Amygdala (tissue), 56 donors: ENCODE measurements at places on chromosomes 1 and 21.

DNA sequence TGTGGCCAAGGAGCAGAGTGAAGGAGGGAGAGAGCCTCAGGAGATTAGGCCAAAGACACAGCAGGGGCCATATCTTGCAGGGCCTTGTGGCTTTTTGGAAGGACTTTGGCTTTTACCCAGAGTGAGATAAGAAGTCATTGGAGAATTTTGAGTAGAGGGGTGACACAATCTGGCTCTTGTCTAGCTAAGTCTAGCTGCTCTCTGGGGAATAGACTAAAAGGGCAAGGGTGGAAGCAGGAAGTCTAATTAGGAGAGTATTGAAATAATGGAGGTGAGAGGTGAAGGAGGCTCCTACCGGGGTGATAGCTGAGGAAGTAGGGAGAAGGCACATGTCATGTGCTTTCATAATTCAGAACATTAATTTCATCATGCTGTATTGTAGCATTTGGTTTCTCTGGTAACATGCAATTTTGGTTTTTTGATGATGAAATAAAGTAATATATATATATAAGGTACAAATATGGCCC is 34.3 kb upstream of the KCNA3 start:
- DNase-seq, result no peak

GRCh38 chr1:207103892-207104373 is at the start of gene C4BPA:
C4BPA (plus strand) TSS chr1:207104233; CDS start chr1:207113026, 8,793 bp downstream.
- no peak for DNase-seq

DNA sequence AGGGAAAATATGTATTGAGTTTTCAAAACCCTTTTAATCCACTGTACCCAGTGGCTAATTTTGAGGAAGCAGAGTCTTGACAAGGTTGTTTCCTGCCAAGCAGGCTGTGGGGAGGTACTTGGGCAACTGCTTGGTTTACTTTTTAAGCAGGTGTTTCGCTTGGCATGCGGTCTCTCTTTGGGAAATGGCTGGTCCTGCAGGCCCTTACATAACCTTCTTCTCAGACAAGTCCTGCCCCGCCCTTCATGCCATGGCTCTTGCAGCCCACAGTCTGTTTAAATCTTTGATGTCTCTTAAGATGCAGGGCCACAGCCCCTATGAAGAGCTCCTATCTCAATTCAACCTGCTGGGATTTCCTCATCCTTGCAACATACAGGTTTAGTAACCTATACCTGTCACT is 36.0 kb upstream of the ABCD3 start:
- no peak for DNase-seq

DNA sequence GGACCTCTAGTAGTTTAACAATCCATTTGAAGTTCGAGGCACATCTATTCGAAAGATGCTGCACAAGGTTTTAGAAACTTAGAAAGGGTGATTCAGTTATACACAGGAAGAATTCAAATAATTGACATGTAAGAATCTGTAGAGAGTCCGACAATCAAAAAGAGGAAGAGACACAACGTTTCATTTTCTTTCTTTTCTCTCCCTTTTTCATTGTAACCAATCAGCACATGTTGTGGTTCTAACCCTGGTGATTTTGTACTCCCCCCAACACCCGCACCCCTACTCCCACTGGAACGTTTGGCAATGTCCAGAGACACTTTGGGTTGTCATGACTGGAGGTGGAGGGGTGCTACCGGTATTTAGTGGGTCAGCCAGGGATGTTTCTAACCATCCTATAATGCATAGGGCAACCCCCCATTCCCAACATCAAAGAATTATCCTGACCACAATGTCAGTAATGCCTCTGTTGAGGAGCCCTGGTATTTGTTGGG is 4.9 kb downstream of the TGFB2 start:
- DNase-seq, result no peak

DNA sequence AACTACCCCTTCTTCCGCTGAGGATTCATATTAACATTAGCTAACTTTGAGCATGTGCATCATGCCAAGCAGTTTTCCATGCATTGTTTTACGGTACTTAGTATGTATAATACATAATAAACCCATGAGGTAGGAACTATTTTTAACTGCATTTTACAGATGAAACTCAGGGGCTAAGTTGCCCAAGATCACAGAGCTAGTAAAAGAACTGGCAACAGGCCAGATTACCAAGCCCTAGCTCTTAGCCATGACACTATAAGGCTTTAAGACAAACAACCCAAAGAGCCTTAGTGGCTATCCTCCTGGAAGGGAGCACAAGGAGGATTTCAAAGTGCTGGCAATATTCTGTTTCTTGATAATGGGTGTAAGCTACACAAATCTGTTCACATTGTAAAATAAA is 6.1 kb downstream of the AK2 start:
- no peak for DNase-seq

- DNase-seq, result no peak
These were observed 5.2 kb downstream of the AK2 start for GRCh38 chr1:33031506-33031905.

DNA sequence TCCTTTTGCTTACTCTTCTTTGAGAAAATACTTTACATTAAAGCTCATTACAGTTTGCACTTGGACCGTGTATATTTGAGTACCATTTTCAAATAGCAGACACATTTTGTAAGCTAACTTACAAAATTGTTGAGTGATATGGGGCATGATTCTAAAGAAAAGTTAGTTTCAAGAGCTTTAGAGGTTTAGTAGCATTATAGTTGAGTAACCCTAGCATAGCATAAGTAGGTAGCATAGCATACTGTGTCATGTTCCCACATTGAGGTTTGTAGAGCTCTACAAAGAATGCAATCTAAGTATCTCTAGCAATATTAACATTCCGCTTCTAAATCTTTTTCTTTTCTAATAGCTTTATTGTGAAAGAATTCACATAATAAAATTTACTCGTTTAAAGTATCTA is 92.0 kb downstream of the ITSN1 start:
- no peak for DNase-seq

DNA sequence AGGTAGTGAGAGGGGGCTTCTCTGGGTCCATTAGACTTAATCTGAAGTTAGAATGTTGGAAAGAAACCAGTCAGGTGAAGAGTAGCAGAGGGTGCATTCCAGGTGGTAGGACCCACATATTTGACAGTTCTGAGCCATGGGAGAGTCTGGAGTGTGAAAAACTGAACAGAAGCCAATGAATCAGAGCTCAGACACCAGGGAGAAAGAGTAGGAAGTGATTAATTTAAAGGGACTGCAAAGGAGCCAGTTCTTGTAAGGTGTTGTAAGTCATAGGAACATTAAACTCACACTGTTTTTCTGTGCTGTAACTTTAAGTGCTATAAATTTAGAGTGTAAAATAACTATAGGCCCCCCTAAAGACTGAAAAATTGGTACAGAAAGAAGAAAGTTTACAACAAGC is 5.9 kb upstream of the DHX9 start:
- DNase-seq, result no peak

- DNase-seq, result no peak
These were observed 1.7 kb upstream of the KRTAP10-5 start for GRCh38 chr21:44582055-44582454.

GRCh38 chr1:64745986-64746940 is 1.4 kb downstream of the RAVER2 start:
- no peak for DNase-seq

- DNase-seq, result no peak
These were observed 82.5 kb upstream of the DPH5 start for GRCh38 chr1:101108111-101108500.

DNA sequence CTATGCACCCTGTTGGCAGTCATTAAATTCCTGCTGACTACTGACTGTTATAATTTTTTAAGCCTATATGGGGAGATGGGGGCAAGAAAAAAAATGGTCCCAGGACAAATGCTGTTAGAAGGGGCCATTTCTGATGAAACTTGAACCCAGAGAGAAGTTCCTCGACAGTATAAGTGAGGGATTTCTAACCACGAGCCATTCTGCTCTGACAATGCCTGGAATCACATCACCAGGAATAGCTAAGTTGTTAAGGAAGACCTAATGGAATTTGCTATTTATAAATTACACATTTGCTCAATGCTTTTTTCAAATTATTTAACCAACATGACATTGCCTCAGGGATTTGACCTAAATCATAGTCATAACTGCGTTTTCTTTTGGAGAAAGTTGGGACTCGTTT is 55.2 kb downstream of the LHX9 start:
- no peak for DNase-seq

GRCh38 chr1:234589854-234590620 is 19.9 kb downstream of the IRF2BP2 start:
- no peak for DNase-seq

DNA sequence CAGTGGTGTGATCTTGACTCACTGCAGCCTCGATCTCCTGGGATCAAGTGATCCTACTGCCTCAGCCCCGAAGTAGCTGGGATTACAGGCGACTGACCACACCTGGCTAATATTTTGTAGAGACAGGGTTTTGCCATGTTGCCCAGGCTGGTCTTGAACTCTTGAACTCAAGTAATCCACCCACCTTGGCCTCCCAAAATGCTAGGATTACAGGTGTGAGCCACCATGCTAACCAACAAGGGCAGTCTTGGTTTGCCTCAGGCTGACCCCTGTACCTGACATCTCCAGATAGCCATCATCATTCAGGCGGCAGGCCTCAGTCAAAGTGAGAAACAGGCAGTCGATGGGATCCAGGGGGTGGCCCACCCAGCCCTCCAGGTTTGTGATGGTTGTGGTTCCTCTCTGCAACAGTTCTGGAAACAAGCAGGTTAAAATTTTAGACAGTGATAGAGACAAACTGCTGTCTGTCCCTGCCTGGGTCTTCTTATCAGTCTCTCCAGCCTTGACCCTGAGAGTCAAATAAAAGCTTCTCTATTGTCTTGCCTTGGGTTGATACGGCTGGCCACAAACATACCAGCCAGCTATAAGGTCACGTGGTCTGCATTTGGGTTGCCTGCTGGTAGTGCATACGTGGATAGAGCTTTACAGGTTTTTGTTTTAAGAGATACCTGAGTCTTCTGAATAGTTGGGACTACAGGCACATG is 26.8 kb downstream of the UROD start:
- DNase-seq, result no peak

DNA sequence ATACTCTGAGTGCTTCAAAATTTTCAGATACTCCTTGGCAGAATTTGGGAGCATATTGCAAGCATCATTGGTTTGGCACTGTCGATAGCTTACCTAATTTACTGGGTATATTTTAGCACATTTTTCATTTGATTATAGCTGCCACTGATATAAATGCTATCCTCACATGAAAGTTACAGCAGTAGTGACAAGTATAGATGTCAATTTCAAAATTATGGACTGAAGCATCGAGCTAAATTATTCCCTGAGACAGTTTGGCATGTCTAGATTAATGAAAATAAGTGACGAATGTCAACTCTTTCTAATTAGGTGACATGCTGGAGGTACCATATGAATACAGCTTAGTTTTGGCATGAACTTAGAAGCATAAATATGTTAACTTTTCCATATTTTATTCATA is 83.1 kb downstream of the LRRC7 start:
- no peak for DNase-seq

GRCh38 chr1:4752059-4752458 is 97.7 kb downstream of the AJAP1 start:
- DNase-seq, result peak; percentile 23

DNA sequence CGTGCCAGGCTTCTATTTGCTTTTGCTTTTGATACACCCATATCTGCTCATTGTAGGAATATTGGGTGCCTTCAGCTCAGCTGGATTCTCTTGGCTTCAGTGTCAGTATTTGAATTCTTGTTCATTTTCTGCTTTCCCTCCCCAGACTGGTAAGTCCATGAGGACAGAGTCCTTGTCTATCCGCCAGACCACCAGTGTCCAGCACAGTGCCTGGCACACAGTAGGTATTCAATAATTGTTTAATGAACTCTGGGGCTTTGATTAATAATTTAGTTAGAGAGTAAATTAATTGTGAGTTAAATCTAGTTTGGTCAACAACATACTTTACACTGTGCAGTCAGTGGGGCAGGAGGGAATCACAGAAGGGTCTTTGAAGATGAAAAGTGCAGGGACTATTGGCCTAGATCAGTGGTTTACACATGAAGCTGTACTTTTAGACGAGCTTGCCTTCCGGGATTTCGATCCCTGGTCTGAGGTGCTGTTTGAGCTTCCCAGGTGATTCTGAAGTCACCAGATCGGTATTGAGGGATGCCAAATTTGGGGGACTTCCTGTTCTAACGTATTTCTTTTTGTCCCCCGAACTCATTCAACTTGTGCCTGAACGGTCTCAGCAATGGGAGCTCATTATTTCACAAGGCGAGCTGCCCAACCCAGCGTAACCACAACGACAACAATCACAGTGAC is 119.1 kb upstream of the JUN start:
- no peak for DNase-seq

DNA sequence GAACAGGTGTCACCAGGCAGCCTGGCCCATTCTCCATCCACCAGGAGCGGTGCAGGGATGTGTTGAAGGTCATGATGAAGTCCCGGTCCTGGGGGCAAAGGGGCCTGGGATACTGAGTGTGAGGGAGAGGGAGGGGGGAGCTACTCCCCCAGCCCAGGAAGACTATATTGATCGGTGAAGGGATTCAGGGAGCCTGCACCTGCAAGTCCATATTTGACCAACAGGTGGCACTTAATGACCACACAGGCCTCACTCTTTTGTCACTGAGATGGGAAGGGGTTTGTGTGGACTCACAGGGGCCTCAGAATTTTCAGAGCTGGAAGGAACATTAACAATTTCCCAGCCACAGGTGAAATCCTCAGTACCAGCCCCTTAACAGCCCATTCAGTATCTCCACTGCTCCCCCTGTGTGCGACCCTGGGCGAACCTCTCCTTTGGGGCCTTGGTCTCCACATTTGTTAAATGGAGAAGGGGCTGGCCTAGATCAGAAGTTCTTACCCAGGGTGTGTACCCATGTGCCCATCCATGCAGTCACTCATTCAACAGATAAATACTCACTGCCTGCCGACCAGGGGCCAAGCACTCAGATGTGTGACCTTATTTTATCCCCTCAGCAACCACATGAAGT is 55.6 kb downstream of the NKAIN1 start:
- DNase-seq, result no peak

- no peak for DNase-seq
These were observed 87.7 kb upstream of the ACTRT2 start for GRCh38 chr1:2933431-2934155.

DNA sequence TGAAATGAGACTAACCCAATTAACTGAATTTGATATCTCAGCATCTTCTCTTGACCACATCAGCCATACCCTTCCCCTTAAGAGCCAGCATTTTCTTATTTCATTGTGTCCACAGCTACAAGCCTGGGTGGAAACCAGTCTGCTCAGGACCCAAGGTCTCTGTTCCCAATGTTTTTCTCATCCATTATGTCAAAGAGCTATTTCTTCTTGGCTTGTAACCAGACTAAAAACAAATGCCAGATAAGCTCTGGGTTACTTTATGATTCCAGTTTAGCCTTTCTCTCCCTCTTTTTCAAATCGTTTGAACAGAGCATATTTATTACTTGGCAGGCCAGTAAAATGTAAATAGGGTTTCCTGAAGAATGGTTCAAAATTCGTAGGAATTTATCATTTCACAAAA is 109.3 kb upstream of the SPATA6 start:
- no peak for DNase-seq

DNA sequence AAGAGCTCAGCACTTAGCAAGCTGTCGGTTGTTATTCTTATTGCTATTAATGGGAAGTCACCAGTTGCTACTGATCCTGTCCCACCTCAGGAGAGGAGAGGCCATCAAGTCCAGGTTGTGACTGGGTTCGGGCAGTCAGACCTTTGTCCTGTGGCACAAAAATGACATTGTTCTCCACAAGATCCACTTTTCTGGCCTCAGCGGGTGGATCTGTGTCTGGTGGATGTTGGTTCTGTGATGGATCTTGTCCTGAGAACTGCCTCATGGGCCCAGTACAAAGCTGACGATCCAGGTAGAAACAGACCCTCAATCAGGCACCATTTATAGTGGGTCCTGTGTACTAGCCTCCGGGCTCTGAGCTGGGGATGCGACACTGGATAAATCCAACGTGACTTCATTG is 26.9 kb downstream of the TRIM67 start:
- no peak for DNase-seq
